A549 treated with Mapracorat at 1 μM for 4 hours (cell line): ENCODE measurements at places on chromosomes 16 and 17. TPM values are rescaled to one million over a fixed set of nuclear protein-coding genes. Genes with fewer than 3 reads are reported as not detected.

Gene SMIM5
- 0.61 to 1.3 TPM (median 0.83 TPM) in 5 replicates for total RNA-seq

Gene OR1A1
- not detected in 5 replicates for total RNA-seq

Gene RHOT2
- 60.6 to 101 TPM (median 96.1 TPM) in 5 replicates for total RNA-seq

Gene AANAT
- 0.20 to 0.81 TPM (median 0.64 TPM) in 4 of 5 replicates, not detected in the other for total RNA-seq

Gene C1QTNF8
- total RNA-seq: not detected in 5 replicates

Gene ZNF469
- 6.1 to 11.5 TPM (median 9.9 TPM) in 5 replicates for total RNA-seq

Gene DCUN1D3
- 6.6 to 8.5 TPM (median 7.5 TPM) in 5 replicates for total RNA-seq

Gene TSNAXIP1
- 0.39 to 0.64 TPM (median 0.47 TPM) in 5 replicates for total RNA-seq

Gene ZNF213
- total RNA-seq: 7.4 to 12.9 TPM (median 11.6 TPM) in 5 replicates

Gene PRR35
- total RNA-seq: 0.09 to 0.24 TPM (median 0.20 TPM) in 5 replicates

Gene ABCA5
- total RNA-seq: 2.3 to 3.4 TPM (median 2.8 TPM) in 5 replicates

Gene KLHL10
- total RNA-seq: 0.10 to 0.18 TPM (median 0.12 TPM) in 3 of 5 replicates, not detected in the others

Gene KRT9
- not detected in 5 replicates for total RNA-seq

Gene CDH11
- 0.41 to 1.5 TPM (median 0.86 TPM) in 5 replicates for total RNA-seq

Gene C17orf67
- 1.2 to 2.3 TPM (median 2.0 TPM) in 5 replicates for total RNA-seq

Gene ATP2A1
- 1.3 to 3.8 TPM (median 1.9 TPM) in 5 replicates for total RNA-seq

Gene MFAP4
- total RNA-seq: 0.08 to 0.13 TPM (median 0.09 TPM) in 3 of 5 replicates, not detected in the others

Gene UNC45B
- total RNA-seq: not detected in 5 replicates

Gene ZACN
- 0.10 to 0.36 TPM (median 0.22 TPM) in 5 replicates for total RNA-seq

Gene CCL4
- not detected in 5 replicates for total RNA-seq

Gene NME1
- total RNA-seq: 600 to 775 TPM (median 719 TPM) in 5 replicates

Gene TMC5
- total RNA-seq: 4.8 to 7.3 TPM (median 5.3 TPM) in 5 replicates

Gene SRCIN1
- 1.3 to 2.9 TPM (median 2.4 TPM) in 5 replicates for total RNA-seq

Gene RND2
- 0.11 to 0.19 TPM (median 0.16 TPM) in 5 replicates for total RNA-seq

Gene MTHFSD
- total RNA-seq: 10.6 to 12.2 TPM (median 10.8 TPM) in 5 replicates

Gene EIF1
- 1,203 to 1,690 TPM (median 1,363 TPM) in 5 replicates for total RNA-seq

Gene CD300LF
- not detected in 5 replicates for total RNA-seq

Gene HOXB13
- total RNA-seq: 1.8 to 2.4 TPM (median 2.1 TPM) in 5 replicates

Gene WBP2
- 79.2 to 91.0 TPM (median 85.9 TPM) in 5 replicates for total RNA-seq

Gene CUEDC1
- 46.2 to 62.6 TPM (median 54.2 TPM) in 5 replicates for total RNA-seq

Gene DPEP3
- not detected in 5 replicates for total RNA-seq

Gene KRT20
- 0.17 to 0.45 TPM (median 0.26 TPM) in 5 replicates for total RNA-seq

Gene CHST6
- total RNA-seq: 0.14 to 0.20 TPM (median 0.16 TPM) in 5 replicates

Gene CBX1
- 77.3 to 103 TPM (median 80.1 TPM) in 5 replicates for total RNA-seq

Gene CASKIN1
- total RNA-seq: 0.33 to 1.1 TPM (median 0.49 TPM) in 5 replicates

Gene KRT32
- 0.07 TPM in 2 of 5 replicates, not detected in the others for total RNA-seq

Gene MMP28
- total RNA-seq: 4.5 to 8.7 TPM (median 7.5 TPM) in 5 replicates

Gene PRSS33
- not detected in 5 replicates for total RNA-seq

Gene ADAMTS18
- 0.06 TPM in 1 of 5 replicates, not detected in the others for total RNA-seq

Gene PRR15L
- total RNA-seq: 2.1 to 3.1 TPM (median 2.3 TPM) in 5 replicates

Gene KRT25
- not detected in 5 replicates for total RNA-seq

Gene TBC1D3
- total RNA-seq: 0.07 TPM in 1 of 5 replicates, not detected in the others

Gene CTRB2
- total RNA-seq: not detected in 5 replicates

Gene UMOD
- total RNA-seq: not detected in 5 replicates
